Amygdala (tissue), 56 donors: ENCODE measurements at places on chromosomes 16 and 17.

- no peak for DNase-seq
Measured at GRCh38 chr16:61261315-61261714, 774.9 kb downstream of the CDH8 start.

GRCh38 chr16:152141-153128, at the start of gene HBZ:
HBZ (plus strand) TSS chr16:152644; CDS start chr16:152910, 266 bp downstream.
- DNase-seq: no peak

DNA sequence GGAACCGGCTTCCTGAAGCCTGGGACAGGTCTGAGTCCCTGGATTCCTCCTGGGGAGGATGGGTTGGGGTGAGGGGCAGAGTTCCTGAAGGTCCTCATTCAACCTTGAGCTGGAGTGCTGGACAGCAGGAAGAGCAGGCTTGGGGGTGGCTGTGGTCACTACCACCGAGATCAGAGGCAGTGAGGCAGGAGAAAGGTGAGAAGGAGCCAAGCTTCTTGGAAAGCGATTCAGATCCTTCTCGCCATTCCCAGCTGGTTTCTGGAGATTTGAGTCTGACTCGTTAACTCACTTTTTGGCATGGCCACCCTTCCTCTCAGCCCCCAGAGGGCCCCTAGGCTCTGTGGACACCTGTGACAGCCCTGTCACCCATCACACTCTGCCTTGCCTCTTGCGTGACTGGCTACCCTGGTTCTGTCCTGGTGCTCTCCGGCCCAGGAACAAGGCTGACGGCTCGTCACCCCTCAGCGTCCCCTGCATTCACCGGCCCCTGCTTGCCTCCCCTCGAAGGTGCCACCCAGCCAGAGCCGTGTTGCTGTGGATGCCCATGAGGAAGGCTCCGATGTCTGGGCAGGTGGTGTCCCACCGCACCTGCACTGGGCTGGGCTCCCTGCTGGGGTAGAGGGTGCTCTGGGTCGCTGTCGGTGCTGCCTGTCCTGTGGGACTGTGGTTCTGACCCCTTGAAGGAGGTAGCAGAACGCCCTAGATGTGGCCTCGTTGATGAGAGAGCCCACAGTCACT, 9.7 kb upstream of the TIMP2 start:
- no peak for DNase-seq

DNA sequence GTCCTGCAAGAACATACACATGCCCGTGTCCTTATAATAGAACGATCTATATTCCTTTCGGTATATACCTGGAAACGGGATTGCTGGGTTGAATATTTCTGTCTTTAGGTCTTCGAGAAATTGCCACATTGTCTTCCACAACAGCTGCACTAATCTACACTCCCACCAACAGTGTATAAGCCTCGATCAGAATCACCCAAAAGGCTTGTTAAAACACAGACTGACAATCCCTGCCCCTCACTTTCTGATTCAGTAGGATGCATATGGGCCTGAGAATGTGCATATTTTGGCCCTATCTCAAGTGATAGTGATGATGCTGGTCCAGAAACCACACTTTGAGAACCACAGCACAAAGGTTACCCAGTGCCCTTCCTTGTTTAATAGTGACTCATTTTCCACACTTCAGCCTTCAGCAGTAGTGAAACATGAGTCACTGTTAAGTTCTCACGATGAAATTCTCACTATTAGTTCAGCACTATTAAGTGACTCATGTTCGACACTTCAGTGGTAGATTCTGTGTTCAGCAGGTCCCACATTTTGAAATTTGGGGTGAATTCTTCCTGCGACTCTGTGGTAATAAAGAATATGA, 215.6 kb downstream of the GRIN2A start:
- DNase-seq: no peak

DNA sequence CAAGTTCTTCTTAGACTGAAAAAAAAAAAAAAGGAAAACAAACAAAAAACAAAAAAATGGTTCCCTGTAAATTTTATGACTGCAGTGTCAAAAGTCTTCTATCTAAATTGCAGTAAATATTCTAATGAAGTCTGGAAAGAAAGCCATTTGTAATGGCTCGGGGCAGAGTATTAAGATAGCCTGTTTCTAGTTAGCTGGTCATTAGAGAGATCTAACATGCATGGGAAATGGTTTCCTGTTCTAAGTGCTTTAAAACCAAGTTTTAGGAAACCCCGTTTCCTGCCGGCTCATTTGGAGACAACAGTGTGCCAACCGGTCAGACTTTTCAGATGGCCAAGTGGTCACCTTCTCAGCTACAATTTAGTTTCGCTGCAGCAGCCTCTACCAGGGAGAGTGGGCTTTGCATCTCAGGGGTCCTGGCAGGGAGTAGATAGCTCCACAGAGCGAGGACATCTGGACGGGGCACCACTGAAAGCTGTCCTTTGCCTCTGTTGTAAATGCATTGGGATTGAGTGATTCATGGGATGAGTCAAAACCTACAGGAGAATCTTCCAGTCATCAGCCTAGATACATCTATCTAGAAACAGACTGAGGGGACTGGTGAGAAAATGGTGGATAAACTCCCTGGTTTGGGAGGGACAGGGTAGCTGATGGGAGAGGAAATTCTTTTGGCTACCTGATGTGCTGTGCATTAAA, 473.2 kb upstream of the SALL1 start:
- no peak for DNase-seq

DNA sequence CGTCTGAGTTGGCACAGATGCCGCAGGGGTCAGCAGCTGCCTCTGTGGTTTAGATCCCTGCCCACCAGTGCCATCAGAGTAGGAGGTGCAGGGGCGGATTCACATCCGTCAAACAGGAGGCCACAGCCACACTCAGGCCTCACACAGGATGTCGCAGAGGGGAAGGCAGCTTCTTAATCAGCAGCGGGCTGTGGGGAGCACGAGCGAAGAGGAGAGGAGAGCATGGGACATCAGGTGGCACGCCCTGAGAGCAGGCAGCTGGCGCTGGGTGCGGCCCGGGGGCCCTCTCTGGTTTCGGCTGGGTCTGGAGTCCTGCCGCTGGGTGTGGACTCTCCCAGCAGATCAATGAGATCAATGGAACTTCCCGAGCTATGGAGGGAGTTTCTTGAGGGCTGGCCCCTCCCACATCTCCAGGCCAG, 9.6 kb downstream of the LLGL2 start:
- no peak for DNase-seq

DNA sequence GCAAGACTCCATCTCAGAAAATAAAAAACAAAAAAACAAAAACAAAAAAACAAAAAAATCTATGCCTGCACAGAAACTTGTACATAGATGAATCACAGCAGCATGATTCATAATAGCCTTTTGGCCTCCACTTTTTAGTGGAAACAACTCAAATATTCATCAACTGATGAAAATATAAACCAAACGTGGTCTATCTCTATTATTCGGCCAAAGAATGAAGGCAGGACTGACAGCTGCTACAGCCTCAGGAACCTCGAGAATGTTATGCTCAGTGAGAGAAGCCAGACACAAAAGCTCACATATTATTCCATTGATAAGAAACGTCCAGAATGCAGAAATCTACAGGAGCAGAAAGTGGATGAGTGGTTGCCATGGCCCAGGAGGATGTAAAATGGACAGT, 19.8 kb downstream of the PPL start:
- no peak for DNase-seq

GRCh38 chr16:78996790-78997189, 603.7 kb downstream of the MAF start:
- DNase-seq: peak; percentile 6

DNA sequence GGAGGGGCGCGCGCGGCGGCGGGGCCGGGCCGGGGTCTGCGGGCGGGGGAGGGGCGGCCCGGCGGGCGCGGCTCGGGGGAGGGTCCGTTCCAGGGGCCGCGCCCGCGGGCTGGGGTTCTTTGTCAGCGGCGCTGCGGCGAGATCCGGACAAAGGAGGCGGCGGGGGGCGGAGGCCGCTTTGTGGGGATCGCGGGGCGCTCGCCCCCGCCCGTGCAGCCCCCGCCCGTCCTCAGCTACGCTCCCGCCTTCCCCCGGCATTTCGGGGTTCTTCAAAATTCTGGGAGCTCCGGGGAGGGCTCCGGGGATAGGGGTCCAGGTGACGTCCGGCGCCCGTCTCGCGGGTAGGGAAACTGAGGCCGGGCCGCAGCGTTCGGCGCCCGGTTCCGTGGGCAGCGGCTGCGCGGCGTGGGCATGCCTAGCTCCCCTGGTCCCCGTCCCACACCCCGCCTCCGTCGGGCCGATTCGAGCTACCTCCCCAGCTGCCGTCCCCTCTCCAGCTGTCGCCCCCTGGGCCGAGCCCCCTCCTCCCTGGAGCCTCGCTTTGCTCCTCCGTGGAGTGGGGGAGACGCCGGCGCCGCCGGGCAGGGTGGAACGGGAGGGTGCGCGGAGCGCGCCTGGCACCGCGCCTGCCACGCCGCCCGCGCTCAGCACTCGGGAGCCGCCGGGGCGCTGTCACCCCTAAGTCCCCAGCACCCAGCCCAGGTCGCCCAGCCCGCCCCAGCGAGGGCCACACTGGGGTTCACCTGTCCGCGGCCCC, 546 bp downstream of the SNN start:
- no peak for DNase-seq

GRCh38 chr17:51261024-51261963, 948 bp downstream of the UTP18 start:
- no peak for DNase-seq

- DNase-seq: no peak
Measured at GRCh38 chr17:73393381-73393780, 81.6 kb upstream of the CDC42EP4 start.

- DNase-seq: no peak
Measured at GRCh38 chr16:89105599-89106151, 12.0 kb downstream of the ACSF3 start.

GRCh38 chr17:6110088-6110487, 39.9 kb downstream of the WSCD1 start:
- no peak for DNase-seq

DNA sequence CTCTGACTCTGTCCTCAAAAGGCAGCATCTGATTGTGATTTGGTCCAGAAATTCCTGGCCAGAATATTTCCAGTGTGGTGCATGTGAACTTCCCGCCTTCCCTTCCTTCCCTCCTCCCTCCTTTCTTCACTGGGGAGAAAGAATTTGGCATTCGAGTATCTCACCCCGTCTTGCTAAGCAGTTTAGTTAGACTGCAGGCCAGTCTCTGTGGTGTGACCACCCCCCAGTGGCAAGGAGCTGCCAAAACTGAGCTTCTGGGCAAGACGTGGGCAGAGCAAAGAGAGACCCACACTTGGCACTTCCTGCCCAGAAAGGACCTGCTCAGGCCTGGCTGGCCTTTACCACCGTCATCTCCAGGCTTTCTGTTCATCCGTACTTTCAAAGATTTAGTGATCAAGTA, 36.4 kb downstream of the SNX20 start:
- DNase-seq: no peak

DNA sequence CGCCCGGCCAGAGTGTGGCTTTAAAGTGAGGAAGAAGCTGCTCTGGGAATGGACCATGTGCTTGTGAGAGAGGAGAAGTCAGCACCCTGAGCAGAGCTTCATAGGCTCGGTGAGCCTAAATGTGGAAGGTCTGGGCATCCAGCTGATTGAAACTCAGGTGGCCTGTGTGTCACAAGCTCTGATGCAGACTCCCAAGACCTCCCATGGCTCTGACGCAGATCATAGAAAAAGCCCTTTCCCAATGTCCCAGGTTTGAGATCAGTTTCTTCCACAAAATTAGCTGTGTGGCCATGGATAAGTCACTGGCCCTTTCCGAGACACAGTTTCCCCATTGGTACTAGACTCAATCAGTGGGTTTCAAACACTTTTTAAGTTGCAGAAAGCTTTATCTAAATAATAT, 180.0 kb upstream of the CCL2 start:
- no peak for DNase-seq

- no peak for DNase-seq
Measured at GRCh38 chr17:63517825-63518534, 5.2 kb upstream of the KCNH6 start.

GRCh38 chr17:8632061-8632460, 1.5 kb upstream of the MYH10 start:
- no peak for DNase-seq

DNA sequence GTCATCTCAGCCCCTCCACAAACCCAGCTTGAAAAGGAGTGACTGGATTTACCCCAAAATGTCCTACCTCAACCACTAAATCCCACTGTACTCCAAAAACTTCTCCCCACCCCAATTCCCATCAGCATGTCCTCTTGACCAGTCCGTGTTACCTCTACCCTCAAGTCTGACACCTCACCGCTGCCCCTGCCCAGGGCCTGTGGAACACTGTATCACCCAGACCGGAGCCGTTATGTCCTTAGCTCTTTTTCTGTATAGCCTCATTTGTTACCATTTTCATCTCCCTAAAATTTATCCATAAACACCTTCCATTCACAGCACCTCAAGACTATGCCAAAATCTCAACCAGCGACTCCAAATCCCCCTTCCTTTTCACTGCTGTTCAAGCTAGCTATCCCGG, 2.4 kb downstream of the PHF23 start:
- no peak for DNase-seq

DNA sequence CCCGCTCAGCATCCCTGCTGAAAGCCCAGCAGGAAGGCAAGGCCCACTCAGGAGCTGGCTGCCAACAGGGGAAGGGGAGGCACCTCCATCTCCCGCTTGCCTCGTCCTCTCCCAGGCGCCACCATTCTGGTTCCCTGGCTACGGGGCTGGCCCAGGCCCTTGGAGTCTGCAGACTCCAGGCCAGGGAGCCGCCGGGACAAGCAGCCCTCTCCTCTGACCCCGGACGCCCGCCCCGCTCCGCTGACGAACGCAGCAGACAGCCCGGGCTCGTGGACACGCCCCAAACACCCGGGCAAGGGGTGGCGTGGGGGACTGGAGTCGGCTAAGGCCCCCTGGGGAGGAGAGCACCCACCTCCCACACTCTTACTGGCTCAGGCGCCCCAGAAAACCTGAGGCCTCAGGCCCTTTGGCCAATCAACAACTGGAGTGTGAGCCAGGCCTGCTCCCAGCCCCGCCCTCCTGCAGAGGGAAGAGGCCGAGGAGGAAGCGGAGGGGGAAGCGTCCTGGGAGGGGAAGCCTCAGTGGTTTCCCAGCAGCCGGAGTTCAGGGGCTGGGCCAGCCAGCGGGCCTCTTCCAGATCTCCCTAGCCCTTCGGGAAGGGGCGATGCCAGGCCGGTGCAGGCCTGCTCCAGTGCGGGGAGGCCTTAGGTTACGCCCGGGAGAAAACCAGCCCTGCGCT, 4.2 kb downstream of the MNT start:
- DNase-seq: peak; percentile 60
